ENCODE measurements at places on chromosomes 2 and 18. TPM values are rescaled to one million over a fixed set of nuclear protein-coding genes. Genes with fewer than 3 reads are reported as not detected.

The CRYGD gene
- not detected for total RNA-seq

The MAP2 gene
- 4.7 TPM for total RNA-seq

The GAREM1 gene
- 9.8 TPM for total RNA-seq

The CDH7 gene
- total RNA-seq: not detected

The TRABD2A gene
- not detected for total RNA-seq

DNA sequence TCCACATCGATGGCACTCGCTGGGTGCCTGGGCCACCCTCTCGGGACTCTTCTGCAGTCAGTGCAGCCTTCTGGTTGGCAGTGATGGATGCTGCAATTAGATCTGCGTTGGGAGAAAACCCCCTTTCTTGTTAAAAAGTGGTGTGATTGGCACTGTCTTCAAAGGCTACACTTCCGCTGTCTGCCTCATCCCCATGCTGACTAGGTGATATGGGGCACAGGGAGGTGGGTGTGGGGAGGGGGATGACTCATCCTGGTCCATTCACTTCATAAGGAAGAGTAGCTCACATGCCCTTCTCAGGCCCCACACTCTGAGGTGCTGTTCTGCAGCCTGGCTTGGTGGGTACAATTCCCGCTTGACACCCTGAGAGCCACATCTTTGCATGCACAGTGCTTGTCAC is 77.4 kb downstream of the THNSL2 start:
- no peak overlapping the region for H3K27ac ChIP-seq
- no peaks in the 10 kb centered on the region for H3K4me1 ChIP-seq

DNA sequence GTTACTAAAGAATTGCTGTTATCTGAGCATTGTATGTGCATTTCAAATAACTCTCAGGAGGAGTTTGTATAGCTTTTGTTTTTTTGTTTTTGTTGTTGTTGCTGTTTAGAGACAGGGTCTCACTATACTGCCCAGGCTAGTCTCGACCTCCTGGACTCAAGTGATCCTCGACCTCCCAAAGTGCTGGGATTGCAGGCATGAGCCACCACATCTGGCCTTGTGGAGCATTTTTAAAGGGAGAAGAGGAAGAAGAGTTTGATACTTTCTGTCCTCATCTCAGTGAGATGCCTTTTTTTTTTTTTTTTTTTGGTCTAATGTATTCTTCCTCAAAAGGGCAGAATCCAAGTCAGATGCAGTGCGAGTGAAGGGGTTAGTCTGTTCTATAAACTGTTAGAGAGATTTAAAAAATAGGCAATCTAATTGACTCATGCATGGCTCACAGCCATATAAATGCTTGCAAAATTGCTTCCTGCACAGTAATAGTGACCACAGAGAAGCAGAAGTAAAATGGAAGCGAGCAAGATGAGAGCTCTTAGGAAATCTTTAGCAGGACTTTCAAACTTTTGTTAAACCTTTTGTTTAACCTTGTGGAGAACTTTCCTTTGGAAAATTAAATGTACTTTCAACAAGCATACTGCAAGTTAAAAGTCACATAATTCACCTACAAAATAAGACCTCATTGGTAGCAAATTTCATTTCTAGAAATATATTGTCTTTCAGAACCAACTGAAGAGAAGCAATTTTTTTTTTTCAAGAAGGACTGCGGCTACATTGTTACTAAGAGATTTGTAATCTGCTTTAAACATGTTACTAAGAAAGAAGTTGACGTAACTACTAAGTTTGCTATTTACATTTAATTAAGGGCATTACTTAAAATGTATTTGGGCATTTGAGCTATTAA is 52.3 kb upstream of the ROCK1 start:
- H3K4me1 ChIP-seq: no peaks in the 10 kb centered on the region
- H3K27me3 ChIP-seq: no peaks in the 10 kb centered on the region
- H3K4me3 ChIP-seq: no peak overlapping the region
- no peak for DNase-seq
- H3K27ac ChIP-seq: no peak overlapping the region

DNA sequence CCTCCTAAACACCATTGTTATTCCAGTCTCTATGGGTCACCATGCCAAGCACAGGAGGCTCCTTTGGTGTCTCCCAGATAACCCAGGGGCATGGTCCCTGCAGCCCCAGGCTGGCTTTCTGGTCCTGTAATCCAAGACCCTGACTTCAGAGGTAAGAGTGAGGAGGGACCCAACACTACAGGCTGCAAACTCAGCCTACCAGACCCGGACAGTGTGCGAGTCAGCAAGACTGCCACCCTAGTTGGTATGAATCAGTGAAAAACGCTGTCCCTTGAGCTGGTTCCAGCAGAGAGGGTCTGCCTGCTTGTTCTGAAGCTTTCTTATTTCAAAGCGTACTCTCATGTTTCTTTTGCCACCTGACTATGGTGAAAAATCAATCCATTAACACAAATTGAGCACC is 47.6 kb upstream of the ZFP36L2 start:
- DNase-seq: no peak
- no peak overlapping the region for H3K4me3 ChIP-seq
- H3K27ac ChIP-seq: peak overlapping the region; percentile 81
- no peaks in the 10 kb centered on the region for H3K36me3 ChIP-seq
- H3K27me3 ChIP-seq: no peaks in the 10 kb centered on the region

- no peak overlapping the region for H3K4me3 ChIP-seq
- H3K27ac ChIP-seq: no peak overlapping the region
- no peaks in the 10 kb centered on the region for H3K27me3 ChIP-seq
Measured at GRCh38 chr18:79547413-79548076, 132.1 kb upstream of the CTDP1 start.

DNA sequence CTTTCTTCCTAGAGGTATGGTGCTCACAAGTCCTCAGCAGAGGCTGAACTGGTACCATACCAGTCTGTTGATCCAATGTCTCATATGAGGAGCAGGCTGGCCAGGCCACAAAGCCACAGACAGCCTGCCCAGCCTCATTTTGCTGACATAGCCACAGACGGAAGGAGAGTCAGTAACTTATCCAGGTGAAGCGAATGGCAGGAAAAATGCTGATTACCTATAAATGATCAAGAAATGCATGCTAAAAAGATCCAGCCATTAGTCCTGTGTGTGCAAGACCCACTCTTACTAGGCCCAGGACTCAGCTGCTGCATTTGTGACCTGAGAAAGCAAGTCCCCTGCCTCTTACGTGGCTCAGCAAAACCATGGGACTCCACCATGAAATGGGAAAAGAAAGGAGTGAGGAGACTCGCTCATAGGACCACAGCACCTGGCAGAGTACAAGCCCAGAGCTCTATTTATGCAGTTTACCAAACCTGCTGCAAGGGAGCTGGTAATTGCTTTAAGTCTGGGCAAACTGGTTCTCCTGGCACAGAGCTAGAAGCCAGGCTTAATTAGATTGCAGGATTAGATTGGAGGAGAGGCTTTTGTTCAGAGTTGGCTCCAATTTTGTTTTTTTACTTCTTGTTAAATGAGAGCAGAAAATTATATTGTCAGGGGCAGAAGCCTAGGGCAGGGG is 19.0 kb downstream of the RHOB start:
- no peaks in the 10 kb centered on the region for H3K4me1 ChIP-seq
- H3K4me3 ChIP-seq: no peak overlapping the region
- H3K36me3 ChIP-seq: no peaks in the 10 kb centered on the region
- no peak for DNase-seq
- peak overlapping the region; percentile 49 for H3K27ac ChIP-seq
- no peaks in the 10 kb centered on the region for H3K27me3 ChIP-seq

DNA sequence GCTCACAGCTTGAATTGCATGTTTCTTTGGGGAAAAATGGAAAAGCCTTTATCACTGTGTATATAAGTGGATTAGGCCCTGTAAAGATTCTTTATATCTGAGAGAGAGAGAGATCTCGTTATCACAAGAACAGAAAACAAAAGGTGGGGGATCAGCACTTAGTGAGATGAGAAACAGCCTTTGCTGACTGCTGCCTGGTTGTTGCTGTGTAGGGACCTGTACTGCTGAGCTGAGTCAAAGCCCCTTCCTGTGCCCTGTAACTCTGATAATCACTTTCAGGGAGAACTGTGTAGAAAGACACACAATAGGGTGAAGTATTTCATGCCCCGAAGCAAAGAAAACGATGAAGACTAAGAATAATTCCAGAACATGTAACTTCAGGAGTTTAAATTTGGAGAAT is 30.6 kb upstream of the FAM237A start:
- H3K27ac ChIP-seq: no peak overlapping the region
- H3K4me3 ChIP-seq: no peak overlapping the region
- no peak for DNase-seq

- no peaks in the 10 kb centered on the region for H3K36me3 ChIP-seq
- no peak for DNase-seq
- no peak overlapping the region for H3K4me3 ChIP-seq
- no peaks in the 10 kb centered on the region for H3K4me1 ChIP-seq
Measured at GRCh38 chr2:23651187-23652080, 266.5 kb downstream of the KLHL29 start.

DNA sequence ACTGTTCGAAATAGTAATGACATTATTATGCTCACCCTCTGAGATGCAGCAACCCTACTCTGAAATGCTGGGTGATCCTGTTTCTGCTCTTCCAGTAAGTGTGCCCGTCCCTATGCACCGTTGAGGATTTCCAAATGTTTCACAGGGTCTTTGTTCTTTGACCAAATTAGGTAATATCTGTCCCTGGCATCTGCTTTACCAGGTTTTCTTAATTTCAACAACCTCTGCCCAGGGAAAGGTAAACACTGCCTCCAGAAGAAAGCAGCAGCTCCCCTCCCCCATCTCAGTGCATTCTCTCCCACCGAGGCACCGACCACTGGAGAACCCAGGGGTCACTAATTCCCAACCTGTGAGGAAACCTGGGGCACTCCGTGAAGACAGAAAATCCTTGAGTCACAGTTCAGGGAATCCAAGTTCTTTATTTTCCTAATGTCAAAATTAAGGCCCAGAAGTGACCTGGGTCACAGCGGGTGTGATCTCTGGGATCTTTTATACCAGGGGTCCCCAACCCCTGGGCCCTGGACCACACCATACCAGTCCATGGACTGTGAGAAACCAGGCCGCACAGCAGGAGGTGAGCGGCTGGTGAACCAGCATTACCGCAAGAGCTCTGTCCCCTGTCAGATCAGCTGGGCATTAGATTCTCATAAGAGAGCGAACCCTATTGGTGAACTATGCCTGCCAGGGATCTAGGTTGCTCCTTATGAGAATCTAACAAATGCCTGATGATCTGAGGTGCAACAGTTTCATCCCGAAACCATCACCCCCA is 1.2 kb upstream of the GRB14 start:
- no peaks in the 10 kb centered on the region for H3K4me1 ChIP-seq
- H3K4me3 ChIP-seq: no peak overlapping the region
- no peaks in the 10 kb centered on the region for H3K36me3 ChIP-seq
- no peaks in the 10 kb centered on the region for H3K27me3 ChIP-seq

DNA sequence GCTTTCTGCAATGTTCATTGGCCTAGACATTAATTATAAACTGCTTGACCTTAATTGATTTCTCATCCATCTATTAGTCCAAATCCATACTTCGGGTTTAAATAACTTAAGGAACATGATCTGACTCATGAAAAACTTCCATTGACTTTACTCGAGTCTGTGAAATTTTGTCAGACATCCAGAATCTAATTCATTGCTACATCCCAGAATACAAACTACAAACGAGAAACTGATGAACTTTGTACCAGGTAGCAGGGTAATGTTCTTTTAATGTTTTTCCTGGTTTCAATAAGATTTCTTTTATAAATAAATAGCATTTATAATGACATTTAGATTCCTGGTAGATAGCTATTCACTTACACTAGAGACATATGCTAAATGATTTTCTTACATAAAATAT is 36.0 kb upstream of the IKZF2 start:
- H3K36me3 ChIP-seq: no peaks in the 10 kb centered on the region
- H3K4me3 ChIP-seq: no peak overlapping the region
- H3K27me3 ChIP-seq: no peaks in the 10 kb centered on the region
- H3K4me1 ChIP-seq: no peaks in the 10 kb centered on the region

DNA sequence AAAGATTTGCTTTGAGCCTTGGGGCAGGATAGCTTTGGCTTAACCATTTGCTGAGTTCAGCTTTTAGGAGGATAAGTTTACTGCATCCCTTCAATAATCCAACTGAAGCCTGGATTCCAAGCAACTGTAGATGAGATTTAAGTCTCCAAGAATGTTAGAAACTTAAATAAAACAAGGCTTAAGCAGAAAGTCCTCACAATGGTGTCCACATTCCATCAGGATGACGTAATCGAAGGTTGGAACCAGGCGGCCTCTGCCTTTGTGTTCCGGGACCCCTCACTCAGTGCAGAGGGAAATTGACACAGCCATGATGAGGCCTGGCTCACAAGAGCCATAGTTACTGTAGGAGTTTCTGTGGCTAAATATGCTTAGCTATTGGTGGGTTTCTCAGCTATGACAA is 260.4 kb downstream of the LPIN1 start:
- H3K36me3 ChIP-seq: no peaks in the 10 kb centered on the region
- no peak overlapping the region for H3K27ac ChIP-seq
- DNase-seq: no peak
- no peaks in the 10 kb centered on the region for H3K4me1 ChIP-seq

DNA sequence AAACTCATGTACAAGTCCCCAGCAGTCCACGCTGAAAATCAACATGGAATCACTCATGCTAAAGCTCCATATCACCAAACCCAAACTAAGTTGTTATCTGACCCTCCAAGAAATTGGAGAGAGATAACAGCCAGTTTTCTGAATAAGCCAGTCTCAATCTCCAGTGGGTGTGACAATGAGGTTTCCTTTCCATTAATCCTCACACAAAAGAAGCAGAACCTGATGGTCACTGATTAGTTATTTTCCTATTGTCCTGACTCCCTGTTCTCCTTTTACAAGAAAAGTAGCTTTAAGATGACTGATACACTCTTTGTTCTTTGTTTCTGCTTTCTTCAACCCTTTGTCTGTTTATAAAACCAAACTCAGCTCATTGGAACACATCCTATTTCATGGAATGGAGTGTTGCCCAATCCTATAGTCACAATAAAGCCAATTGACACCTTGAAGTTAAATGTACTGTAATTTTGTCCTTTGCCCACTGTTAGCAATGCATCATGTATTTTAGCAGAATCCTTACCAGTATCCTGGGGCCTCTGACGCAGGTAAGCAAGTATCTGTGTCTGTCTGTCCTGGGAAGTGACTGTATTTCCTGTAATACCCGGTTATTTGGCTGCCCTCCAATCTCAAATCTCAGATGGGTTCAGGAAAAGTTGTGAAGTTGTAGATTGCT is 30.6 kb upstream of the SH3RF3 start:
- no peaks in the 10 kb centered on the region for H3K27me3 ChIP-seq
- H3K4me3 ChIP-seq: no peak overlapping the region
- H3K4me1 ChIP-seq: no peaks in the 10 kb centered on the region
- H3K36me3 ChIP-seq: no peaks in the 10 kb centered on the region
- no peak for DNase-seq

Data from uterus (tissue), 4 donors.